ENCODE measurements at places on chromosomes 12 and 14.

DNA sequence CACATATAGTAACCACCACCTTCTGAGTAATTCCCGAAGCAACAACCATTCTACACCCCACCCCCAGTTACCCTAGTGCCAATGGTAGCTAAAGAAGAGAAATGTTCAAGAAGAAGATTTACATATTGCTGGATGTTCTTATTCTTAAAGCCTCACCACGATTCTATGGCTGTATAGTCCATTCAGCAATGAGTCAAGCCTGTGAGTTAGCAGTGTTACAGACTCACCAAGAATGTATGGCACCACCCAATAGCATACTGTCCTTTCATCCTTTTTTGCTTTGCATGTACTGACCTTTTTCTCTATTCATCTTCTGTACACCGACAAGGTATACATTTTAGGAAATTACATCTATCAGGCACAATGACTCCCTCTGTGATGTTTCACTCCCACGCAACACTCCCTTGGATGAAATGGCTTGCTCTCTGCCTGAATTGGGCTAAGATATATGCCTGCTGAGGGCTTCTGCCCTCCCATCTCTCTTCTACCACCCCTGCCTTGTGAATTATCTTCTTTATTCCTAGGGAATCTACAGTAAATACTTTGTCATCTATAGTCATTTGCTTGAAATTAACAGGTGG, 945.8 kb downstream of the DIO2 start:
- no peak for DNase-seq

DNA sequence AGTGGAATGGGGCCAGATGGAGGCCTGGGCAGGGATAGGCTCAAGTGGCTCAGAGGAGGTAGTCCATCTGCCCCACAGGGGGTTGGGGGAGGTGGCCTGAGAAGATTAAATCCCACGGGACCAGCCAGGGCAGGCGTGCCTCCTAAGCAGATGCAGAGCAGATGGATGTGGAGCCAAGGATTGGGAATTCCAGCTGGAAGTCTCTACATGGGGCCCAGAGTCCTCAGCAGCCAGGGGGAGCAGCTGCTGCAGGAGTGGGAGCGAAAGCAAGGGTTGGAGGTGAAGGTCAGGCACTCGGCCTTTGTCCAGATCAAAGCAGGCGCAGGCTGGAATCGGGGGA, 42.4 kb upstream of the VRK1 start:
- DNase-seq, result no peak

DNA sequence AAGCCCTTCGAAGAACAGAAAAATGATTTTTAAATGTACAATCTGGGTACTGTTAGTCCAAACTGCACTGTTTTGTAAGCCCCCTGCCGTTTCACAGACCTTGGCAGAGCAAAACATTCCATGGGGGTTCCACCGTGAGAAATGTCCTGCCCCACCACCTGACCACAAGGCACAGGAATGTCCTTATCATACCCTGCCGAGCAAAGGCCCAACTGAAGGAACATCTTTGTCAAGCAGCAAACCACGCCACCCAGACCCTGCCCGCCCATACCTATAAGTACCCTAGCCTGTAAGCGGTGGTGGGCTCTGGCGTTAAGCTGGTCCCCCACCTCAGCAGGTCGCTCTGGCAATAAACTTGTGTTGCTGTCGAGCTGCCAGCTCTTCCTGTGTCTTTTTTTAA, 181.6 kb upstream of the PZP start:
- DNase-seq, result no peak

GRCh38 chr14:54435500-54435981, 5.6 kb downstream of the CNIH1 start:
- no peak for DNase-seq

DNA sequence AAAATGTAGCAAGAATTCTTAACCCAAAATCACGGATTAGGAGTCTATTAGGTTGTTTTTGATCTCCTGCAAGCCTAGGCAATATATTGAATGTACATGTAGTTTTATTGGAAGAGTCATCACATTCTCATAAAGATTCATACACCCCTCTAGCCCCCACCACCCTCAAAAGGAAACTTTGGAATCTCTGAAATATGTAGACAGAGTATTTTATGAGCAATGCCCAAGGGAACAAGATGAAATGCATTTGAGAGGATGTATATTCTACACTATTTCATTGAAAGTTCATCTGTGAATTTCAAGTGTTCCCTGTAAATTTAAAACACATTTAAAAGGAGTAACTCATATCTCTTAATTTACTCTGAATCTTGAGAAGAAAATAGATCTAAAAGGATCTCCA, 103.7 kb downstream of the SYT1 start:
- no peak for DNase-seq

GRCh38 chr14:32633224-32633859, 304.2 kb downstream of the AKAP6 start:
- no peak for DNase-seq

GRCh38 chr12:11687528-11687927, 38.1 kb downstream of the ETV6 start:
- no peak for DNase-seq

DNA sequence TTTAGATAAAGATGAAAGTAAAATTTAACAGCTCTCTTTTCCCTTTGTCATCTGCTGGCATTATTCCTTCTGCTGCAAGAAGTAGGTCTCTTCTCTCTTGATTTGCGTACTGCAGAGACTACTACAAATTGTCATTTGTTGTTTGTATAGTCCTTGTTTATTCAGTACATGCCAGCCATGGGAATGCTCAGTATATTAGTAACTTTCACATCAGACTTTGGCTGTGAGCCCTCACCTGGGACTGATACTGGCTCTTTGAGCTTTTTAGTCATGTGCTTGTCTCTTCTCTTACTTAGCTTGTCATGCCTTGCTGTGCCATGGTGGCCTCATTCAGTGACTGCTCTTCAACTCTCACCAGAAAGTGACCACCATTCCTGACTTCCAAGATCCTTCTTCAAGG, 169.8 kb downstream of the PRKCH start:
- DNase-seq, result no peak

DNA sequence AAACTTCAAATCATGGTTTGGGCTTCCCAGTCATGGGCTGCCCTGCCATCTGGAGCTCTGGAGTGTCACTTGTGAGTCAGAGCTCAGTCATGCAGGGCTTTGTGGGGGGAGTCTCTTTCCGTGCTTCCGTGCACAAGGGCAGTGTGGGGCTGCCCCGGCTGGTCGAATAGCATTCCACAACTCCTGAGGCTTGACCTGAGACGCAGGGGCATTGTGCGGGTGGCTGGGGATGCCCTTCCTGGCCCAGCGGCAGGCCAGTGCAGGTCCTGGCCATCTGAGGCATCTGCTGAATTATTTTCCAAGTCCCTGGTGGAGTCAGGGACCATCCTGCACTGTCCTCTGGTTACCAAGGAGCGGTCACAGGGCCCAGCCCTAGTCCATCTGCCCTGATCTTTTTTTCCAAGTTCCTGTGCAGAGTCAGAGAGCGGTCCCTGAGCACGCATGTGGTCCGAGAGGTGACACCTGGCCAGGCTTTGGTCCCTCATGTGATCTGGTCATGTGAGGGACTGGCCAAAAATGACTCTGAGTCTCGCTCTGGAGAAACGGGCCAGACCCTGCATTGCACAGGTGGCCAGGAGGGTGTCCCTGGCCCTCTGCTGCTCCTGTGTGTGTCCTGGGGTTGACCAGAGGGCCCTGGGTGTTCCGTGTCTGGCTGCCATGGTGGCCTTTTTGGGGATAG, 167.0 kb upstream of the ALG10B start:
- no peak for DNase-seq

GRCh38 chr12:119758234-119758633, 90.3 kb downstream of the PRKAB1 start:
- DNase-seq, result no peak

DNA sequence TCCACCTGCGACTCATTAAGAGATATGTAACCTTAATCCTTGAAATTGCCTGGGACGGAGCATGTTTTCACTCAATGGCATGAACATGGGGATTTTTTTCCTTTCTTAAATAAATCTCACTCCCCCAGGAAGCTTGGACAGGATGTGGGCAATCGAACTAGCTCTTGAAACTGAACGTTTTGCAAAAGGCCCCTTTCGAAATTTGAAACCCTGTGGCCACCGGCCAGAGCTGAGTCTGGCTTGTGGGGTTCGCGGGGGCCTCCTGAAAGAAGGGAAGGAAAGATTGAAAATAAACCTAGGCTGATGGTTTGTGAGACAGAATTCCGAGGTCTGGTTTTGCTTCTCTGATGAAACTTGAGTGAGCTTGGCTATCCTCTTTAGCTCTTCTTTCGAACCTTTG, 101.4 kb upstream of the RTL1 start:
- DNase-seq, result no peak

- no peak for DNase-seq
Measured at GRCh38 chr12:120936197-120936596, 32.0 kb upstream of the SPPL3 start.

DNA sequence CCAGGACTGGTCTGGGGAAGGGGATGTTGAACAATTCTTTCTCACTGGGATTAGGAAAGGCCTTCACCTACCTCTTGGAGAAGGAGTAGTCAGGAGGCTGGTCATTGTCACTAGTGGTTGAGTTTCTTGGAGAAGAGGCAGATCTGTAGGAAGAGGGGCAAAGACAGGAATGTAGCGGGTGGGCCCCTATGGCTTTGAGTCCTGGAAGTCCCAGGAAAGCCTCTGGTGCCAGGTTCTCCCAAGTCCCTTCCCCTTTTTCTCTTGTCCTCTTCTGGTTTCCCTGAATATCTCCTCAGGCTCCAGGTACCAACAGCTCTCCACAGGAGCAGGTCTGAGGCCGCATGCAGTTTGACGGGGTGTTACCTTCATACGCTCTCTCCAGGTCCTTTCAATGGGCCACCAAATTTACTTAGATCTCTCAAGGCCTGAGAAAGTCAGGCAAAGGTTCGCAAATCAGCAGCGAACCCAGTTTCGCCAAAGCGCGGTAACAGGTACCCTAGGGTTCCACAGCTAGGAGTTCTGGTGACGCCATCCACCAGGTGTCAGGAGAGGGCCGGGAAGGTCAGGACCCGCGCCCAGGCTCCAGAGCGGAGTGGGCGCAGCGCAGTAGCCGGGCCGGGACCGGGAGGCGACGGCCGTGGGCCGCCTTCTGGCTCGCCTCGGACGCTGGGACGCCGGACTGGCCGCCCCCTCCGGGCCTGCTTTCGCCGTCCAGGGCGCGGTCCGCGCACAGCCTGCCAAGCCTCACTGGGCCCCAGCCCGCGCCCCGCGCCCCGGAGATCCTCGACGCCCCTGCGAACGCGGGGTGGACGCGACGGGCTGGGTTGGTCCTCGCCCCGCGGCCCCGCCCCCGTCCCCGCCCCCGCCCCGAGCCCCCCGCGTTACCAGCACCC, 795 bp downstream of the SMAGP start:
- DNase-seq, result peak; percentile 46

DNA sequence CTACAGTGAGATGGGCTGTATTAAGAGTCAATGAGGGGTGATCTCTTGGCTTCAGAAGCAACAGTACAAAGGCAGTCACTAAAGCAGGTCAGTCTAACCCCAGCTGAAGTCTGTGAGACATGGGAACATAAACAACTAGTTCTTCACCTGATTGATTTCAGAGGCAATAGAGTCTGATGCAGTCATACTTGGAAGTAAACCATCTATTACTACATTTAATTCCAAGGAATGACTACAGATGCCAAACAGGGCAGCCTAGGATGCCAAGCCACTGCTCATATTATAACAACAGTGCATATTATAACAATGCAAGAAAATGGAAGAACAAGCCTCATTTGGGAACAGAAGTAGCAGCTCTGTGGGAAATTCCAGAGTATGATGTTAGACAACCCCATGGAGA, 35.8 kb downstream of the GRIN2B start:
- no peak for DNase-seq

DNA sequence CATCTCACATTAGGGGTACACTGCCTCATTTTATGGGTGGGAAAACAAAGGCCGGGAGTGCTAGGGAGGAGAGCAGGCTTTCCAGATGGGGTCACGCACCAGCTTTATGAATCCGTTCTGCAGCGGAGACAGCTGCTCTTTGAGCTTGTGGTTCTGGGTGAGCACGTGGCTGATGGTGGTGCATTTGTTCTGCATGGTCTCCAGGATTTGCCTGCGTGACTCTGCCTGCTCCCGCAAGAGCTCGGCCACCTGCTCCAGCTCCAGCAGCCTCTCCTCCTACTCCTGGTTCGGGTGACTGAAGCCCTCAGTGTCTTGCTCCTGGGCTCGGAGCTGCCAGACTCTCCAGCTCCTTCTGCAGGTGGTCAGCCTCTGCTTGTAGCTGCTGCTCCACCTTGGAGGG, 23.6 kb upstream of the BLTP3B start:
- no peak for DNase-seq
